ENCODE measurements at places on chromosomes 5 and 9.
A peak's percentile ranks its signal among the peaks of the same experiment; 100 is the strongest.

- DNase-seq, result no peak
Observed at GRCh38 chr9:94904806-94905205, 178.3 kb downstream of the AOPEP start.

GRCh38 chr9:126023962-126024361, 276.8 kb downstream of the PBX3 start:
- DNase-seq, result no peak

- DNase-seq, result peak; percentile 72
Observed at GRCh38 chr9:89606049-89606623, 1.3 kb downstream of the GADD45G start.

GRCh38 chr9:95107976-95108375, 209.5 kb downstream of the FANCC start:
- no peak for DNase-seq

- DNase-seq, result no peak
Observed at GRCh38 chr5:159531554-159532105, 201.3 kb upstream of the IL12B start.

DNA sequence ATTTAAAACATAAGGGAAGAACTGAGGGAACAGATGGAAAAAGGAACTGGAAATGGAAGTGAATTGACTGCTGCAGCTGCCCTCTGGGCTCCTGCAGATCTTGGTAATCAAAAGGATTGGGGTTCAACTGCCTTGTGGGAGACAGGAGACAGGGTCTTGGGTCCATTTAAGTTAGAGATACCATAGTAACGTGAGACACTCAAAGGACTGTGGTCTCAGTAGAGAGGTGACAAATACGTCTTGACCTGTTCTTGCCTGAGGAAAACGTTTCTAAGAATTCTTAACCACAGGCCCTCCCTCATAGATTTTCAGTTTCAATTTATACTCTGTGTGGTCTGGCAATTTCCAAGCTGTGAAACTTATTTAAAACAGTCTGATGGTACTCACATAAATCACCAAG, 100.8 kb upstream of the DHFR start:
- peak; percentile 43 for DNase-seq

GRCh38 chr5:171629628-171630349, 155.8 kb upstream of the SMIM23 start:
- peak; percentile 34 for DNase-seq

DNA sequence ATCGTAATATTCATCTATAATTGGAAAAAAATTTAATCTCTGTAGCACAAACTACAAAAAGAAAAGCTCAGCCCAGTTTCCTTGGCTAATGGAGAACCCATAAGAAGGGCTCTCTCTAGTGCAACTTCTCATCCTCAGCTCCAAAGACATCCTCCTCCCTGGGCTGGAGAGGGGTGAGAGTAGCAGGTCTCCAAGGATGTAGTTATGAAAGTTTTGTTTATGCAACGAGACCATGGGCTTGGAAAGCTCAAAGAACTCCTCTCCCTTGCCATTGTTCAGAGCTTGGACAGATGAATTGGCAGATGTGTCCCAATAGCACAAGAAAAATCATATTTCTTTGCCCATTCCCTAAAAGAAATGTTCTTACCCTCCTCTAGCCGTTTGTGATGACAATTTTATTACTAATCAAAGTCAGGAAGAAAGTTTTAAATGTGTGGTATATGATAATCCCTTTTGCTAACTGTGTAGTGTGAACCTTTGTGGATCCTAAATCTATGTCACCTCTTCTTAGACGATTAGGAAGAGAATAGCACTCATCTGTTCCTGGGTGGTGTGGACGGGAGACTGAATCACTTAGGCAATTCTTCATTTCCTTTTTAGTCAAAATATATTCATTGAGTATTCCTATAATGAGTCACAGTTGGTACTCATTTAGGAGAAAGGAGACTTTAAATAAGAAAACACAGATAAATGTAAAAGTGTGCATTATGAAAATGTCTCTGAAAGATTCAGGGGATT, 52.2 kb downstream of the GARNL3 start:
- DNase-seq, result no peak

DNA sequence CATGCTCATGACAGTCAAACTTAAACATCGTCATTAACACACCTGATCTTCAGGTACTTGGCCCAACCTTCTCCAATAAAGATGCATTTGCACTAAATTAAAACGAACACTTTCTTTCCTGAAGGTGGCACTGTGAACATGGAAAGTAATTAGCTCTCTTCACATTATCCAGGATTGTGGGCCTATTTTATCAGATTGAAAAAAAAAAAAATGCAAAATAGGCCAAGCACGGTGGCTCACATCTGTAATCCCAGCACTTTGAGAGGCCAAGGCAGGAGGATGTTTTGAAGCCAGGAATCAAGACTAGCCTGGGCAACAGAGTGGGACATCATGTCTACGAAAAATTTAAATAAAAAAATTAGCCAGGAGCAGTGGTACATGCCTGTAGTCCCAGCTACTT, 14.4 kb upstream of the CDC20B start:
- DNase-seq, result no peak

DNA sequence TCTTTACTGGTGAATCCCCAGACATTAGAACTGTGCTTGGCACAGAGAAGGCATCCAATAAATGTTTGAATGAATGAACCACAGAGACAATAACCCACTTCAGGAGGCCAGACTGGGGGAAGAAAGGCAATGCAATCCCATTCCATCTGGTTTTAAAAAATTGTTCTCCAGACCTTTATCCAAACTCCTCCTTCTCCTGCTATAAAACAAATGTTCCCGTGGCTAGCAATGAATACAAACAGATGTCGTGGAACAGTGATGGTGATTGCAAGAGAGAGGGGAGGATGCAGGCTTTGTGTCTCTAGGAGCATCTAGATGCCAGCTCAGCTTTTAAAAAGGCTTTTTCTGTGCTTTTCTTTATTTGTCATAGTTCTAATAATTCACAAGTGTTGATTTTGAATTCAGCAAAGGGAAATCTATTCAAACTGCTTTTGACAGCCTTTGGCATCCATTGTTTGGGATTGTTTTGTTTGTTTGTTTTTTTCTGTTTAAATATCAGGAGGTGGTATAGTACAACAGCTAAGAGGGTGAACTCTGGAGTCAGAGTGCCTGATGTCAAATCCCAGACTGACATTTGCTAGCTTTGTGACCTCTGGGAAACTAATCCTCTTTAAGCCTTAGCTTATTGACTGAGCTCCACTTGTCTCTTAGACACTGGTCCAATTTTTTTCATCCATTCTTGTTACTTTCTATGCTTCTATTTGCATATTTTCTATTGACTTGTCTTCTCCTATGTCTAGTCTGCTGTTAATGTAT, 59.1 kb downstream of the TNFSF15 start:
- no peak for DNase-seq

GRCh38 chr9:115109486-115109885, 8.5 kb downstream of the TNC start:
- no peak for DNase-seq

DNA sequence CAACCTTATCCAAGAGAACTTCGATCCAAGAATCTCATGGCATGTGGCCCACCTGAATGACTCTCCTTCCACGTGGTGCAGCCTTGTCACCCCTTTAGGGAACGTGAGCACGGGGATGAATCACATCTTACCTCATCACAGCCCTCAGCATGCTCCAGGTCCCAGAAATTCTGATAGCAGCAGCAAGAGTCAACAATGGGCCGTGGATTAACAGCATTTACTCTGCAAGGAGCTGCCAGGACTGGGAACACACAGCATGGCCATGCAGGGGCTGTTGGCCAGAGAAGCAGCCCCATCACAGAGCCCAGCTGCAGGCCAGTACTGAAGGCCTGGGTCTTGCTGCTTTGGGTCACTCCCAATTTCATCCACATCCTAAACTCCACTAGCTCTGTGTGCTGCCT, 150.4 kb downstream of the C5orf15 start:
- no peak for DNase-seq

DNA sequence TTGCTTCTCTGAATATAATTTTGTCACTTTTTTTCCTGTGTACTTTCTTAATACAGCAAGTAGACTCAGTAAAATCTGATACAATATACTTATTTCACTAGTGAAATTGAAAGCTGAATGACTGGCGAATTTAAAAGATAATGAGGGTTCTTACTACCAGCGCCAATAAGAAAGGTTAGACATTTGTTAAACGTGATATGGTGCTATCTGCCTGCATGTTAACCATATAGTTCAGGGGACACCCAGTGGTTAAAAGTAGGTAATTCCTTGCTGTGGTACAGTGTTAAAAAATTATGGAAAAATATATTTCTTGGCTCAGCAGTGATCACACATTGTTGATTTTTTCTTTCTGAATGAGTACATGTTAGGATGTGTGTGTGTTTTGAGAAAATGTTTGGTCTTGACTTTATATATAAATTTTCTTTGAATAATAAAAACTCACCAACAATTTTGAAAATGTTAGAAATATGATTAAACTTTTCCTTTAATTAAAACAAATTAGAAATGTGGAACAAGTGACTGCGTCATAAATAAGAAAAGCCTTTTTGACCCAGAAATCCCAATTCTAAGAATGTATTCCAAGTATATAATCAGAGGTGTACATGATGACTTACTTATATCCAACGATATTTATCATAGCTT, 25.8 kb downstream of the CAST start:
- DNase-seq, result peak; percentile 66

DNA sequence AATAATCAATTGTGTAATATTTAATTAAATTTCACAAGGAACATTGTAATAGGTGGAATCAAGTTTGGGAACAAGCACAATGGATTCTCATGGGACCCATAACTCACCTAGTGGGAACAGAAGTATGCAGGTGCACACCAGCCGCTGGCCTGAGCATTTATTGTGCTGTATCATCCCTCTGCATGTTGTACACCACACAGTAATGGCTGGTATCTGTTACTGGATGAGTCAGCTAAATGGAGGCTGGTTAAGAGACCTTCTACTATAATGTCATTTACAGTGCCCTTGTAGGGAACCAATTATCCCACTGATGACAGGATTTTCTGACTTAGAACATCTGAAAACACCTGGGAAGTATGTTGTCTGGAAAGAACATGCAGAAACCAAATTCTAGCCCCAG, 3.2 kb upstream of the MAP3K1 start:
- peak; percentile 74 for DNase-seq
